Activated CD8-positive, alpha-beta T cell treated with anti-CD3 and anti-CD28 coated beads, Interleukin-2, amount 10 ng/mL, durations not matched to agents 7 days and 5 days (primary cell): ENCODE measurements at places on chromosomes 1 and 21. TPM values are rescaled to one million over a fixed set of nuclear protein-coding genes. Genes with fewer than 3 reads are reported as not detected.

Gene LRRC71
- total RNA-seq, result not detected

Gene S100A7A
- total RNA-seq, result not detected

DNA sequence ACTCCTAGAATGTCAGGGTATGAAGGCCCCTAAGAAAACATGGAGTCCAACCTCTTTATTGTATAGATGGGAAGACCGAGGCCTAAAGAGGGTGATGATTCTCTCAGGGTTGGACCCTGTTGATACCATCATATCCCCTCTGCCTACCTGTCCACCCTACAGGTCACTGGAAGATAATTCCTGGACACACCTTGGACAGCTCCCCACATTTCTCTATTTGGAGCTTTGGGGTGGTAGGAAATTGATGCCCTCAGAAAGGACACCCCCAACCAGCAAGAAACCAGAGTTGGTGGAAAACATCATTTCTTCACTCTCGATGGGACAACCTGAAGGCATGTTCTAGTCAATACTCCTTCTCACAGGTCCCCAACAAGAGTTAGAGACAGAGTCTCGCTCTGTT is 3.0 kb upstream of the TCEA3 start:
- DNase-seq, result no peak

GRCh38 chr1:40204856-40205255 is 42.9 kb upstream of the TMCO2 start:
- DNase-seq, result no peak

GRCh38 chr1:177858332-177858821 is 111.5 kb downstream of the SEC16B start:
- DNase-seq, result no peak

DNA sequence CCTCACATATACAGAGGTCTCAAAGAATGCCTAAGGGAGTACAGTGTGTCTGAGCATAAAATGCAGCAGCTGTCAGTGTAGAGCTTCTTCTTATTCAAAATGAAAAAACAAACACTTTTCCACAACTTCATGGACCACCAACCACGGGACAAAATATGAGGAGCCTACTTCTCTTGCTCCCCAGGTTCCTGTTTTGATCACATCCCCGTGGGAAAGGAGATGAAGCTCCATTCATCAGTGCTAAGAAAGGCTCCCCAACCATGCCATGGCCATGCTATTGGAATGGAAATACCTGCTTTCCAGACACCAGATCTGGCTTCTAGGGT is 383 bp downstream of the CD48 start:
- no peak for DNase-seq

Gene BLACAT1
- total RNA-seq, result 0.16 TPM

- no peak for DNase-seq
These were observed 11.4 kb downstream of the CLCA2 start for GRCh38 chr1:86435327-86435726.

DNA sequence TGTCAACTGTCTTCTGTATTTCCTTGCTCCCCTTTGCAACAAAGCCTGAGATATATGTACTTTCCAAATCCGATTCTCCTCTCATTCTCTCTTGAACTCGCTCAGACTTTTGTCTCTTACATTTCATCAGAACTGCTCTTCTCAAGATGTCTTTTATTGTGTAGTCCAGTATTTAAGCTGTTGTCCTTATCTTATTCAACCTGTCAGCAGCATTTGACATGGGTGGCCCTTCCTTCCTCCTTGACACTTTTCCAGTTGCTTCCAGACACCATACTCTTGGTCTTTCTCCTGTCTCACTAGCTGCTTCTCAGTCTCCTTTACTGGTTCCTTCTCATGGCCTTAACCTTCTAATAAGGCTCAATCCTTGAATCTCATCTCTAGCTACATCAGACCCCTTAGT is 47.0 kb downstream of the TSNAX start:
- DNase-seq, result no peak

Gene NBPF6
- total RNA-seq, result not detected

- DNase-seq, result no peak
These were observed 163.3 kb downstream of the ETS2 start for GRCh38 chr21:38968887-38969543.

Gene CD1B
- total RNA-seq, result not detected

GRCh38 chr1:31954607-31955283 is 16.6 kb upstream of the PTP4A2 start:
- no peak for DNase-seq

DNA sequence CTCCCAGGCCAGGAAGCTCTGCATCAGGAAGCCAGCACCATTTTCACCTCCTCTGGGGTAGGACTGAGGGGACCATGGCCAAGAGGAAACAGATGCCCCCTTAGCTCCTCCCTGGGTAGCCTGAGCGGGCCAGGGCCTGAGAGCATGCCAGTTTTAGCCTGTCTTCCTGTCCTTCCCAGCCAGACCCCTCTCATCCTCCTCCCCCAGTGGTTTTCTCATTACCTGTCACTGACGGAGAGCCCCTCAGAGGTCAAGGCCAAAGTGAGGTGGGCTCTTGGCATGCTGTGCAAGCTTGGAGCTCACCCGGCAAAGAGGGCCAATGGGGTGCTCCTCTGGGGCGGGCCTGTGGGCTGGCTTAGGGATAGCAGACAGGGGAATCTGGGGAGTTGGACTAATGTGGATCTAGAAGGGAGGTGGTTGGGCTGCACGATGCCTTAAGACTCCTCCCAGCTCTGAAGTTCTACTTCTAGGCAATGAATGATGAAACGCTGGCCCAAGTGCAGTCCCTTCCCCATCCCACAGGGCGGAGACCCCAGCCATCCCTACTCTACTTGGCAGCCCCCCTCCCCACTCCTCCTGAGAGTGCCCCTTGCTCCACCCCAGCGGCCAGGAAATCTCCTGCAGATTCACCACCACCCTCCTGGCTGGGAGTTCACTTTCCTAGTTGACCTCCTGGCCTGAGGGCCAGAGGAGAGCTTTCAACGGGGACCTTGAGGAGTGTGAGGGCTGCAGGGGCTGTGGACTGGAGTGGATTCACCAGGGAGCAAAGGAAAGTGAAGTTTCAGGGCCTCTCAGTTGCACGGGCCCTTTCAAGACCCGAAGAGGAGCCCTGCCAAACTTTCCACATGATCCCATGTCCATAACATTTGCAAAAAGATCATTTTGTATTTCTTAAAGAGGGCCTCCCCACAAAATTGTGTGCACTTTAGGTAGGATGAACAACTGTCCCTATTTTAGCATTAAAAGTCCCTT is 9.4 kb upstream of the LMNA start:
- DNase-seq, result no peak

Gene ATF3
- total RNA-seq, result 12.1 TPM

GRCh38 chr1:186183219-186183618 is 191.8 kb downstream of the TPR start:
- no peak for DNase-seq

GRCh38 chr1:228361314-228362140 is 45.1 kb downstream of the TRIM11 start:
- DNase-seq, result no peak

DNA sequence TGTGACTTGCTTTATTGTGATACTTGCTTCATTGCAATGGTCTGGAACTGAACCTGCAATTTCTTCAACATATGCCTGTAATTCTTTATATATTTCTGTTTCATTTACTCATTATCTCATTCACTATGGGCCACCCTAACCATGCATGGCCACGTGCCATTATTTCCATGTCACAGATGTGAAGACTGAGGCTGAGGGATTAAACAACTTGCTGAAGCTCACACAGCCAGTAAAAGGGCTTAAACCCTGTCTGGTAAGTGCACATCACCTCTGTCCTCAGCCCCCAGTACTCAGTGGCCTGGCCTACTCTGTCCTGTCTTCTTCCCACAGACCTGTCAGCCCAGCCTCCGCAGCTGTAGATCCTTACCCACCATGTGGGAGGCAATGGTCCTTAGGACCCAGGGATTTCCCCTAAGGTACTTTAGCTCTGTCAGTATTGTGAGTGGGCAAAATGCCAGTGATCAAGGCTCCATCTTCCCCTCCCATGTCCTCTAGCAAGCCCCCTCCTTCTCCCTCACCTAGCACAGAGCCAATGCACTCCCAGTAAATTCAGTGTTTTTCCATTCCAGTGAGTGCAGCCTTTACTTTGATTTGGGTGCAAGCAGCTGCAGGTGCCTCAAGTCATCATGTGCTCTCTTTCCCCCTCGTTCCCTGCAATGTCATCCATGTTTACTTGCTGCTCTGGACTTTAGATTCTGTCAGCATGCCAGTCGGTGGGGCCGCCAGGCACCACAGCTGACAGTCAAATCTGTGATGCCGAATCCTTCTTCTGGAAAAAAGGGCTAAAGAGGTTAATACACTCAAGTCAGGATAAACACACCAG is 228.2 kb upstream of the PROX1 start:
- DNase-seq, result no peak

Gene CR1
- total RNA-seq, result 0.08 TPM

GRCh38 chr1:8083739-8084484 is 57.8 kb upstream of the ERRFI1 start:
- DNase-seq, result no peak

GRCh38 chr1:34688006-34688741 is 66.7 kb upstream of the GJB5 start:
- no peak for DNase-seq

- no peak for DNase-seq
These were observed 12.7 kb downstream of the KYAT3 start for GRCh38 chr1:88979749-88980116.

GRCh38 chr1:53038566-53038965 is 23.4 kb upstream of the PODN start:
- no peak for DNase-seq

DNA sequence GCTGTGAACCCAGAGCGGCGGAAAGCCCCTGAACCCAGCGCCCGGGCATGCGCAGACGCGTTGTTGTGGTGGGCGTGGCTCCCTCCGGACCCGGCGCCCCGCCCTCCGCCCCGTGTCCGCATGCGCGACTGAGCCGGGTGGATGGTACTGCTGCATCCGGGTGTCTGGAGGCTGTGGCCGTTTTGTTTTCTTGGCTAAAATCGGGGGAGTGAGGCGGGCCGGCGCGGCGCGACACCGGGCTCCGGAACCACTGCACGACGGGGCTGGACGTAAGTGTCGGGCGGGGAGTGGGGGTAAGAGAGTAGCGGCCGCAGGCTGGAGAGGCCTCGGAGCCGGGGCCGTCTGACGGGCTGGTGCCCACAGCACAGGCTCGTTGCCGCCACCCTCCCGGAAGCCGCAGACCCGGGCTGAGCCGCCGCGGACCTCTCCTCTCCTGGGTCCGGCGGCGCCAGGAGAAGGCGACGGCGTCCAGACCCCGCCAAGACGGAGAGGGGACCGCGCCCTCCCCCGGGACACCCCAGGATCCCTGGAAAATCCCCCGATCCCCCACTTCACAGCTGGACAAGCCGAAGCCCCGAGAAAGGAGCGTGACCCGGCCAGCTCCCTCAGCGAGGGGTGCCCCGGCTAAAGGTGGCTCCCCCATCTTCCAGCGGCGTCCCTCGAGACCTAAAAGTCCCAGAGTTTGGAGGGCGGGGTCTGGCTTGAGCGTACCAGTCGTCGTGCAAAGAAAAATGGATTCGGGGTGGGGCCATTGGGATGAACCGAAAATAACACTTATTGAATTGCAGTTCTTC is at the start of gene TMEM50A:
TSS of gene TMEM50A (plus strand) at position 147 of the 794 bp plus-strand sequence. CDS start 2,153 bp downstream, outside the sequence.
- peak; percentile 91 for DNase-seq

Gene CFAP107
- not detected for total RNA-seq
